ENCODE measurements at places on chromosomes 4 and X.

GRCh38 chr4:38752941-38753806 is 29.6 kb downstream of the TLR10 start:
- DNase-seq: no peak

GRCh38 chr4:104941661-104942062 is 205.0 kb upstream of the TET2 start:
- no peak for DNase-seq

DNA sequence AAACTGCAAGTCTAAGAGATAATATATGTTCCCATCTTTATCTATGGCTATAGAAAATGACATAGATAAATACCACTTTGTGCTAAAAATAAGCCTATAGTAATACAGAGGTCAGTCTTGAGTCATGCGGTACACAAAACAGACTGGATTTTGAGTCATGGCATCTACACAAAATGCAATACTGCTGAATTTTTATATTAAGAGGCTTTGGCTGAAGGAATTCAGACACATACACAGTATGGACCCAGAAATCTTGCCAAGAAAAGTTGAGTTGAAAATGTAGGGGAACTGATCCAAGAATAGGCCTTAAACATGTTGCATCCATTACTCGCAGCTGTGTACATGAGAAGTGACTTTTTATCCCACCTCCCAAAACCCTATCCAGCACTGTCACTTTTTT is 184.4 kb downstream of the TENM3 start:
- no peak for DNase-seq

GRCh38 chr4:31169846-31170245 is 449.7 kb downstream of the PCDH7 start:
- DNase-seq: no peak

- no peak for DNase-seq
Observed at GRCh38 chr4:146105464-146105863, 70.1 kb upstream of the LSM6 start.

- DNase-seq: no peak
Observed at GRCh38 chr4:125091-125771, 930 bp downstream of the ZNF718 start.

DNA sequence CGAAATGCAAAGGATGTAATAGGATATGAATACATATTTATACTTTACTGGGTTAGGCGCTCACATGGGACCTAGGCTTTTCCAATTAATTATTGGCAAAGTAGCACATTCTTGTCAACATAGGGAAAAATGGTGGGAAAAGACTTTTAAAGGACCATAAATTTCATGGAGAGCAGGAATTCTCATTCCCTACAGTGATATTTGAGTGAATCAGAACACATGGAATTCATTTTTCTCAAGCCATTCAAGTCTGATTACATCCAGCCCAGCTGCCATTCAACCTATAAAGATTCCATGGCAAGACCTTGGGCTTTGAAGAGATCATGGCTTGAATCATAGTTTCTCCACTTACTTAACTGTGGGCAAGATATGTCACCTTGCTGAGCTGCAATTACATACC is 150.4 kb downstream of the SOWAHB start:
- DNase-seq: no peak

GRCh38 chr4:114547340-114548134 is 51.1 kb upstream of the UGT8 start:
- no peak for DNase-seq

- DNase-seq: no peak
Observed at GRCh38 chr4:58515226-58515625, 1405.0 kb upstream of the IGFBP7 start.

GRCh38 chr4:76525751-76526150 is 90.7 kb downstream of the SHROOM3 start:
- DNase-seq: no peak

DNA sequence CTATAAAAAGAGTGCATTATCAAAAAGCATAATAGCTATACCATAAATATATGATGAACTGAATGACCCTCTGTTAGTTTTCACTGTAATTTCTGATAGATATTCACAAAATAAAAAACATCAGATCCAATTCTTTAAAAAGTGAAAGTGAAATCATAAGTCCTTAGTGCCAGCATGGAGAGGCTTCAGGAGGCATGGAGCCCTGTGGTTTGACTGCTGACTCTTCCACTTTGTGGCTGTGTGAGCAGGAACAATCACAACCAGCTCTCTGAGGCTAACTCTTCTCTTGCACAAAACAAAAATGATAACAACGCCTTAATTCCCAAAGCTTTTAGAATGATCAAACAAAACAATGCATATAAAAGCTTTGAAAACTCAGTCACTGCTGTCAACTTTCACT is 1143.9 kb downstream of the PDHA2 start:
- DNase-seq: no peak

DNA sequence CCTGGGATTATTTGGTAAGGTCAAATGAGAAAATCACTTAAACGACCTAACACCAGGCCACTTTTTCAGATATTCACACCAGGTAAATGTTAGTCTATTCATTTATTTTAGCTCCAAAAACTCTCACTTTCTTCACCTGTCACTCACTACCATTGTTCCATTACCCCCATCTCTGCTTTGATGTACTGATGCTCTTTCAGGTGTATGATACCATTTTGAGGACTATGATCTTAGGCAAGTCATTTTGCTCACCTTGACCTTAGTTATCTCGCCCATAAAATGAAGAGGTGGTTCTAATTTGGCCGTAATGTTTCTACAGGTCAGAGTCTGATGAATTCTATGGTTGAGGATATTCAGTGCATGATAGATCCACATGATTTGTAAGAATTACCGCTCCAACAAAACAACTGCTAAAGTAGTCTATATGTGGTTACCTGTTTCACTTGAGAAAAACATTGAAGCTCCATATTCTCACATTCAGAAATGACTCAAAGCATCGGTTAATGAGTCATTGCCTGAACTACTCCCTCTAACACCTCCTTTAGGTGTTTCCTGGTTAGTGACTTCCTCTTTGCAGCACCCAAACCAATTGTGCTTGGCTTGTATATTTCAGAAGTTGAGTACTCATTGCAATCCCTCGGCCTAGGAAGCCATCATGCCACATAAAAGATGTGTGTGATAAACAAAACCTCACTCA is 4.5 kb downstream of the DTHD1 start:
- peak; percentile 45 for DNase-seq

- no peak for DNase-seq
Observed at GRCh38 chr4:74653331-74654229, 140.7 kb downstream of the BTC start.

DNA sequence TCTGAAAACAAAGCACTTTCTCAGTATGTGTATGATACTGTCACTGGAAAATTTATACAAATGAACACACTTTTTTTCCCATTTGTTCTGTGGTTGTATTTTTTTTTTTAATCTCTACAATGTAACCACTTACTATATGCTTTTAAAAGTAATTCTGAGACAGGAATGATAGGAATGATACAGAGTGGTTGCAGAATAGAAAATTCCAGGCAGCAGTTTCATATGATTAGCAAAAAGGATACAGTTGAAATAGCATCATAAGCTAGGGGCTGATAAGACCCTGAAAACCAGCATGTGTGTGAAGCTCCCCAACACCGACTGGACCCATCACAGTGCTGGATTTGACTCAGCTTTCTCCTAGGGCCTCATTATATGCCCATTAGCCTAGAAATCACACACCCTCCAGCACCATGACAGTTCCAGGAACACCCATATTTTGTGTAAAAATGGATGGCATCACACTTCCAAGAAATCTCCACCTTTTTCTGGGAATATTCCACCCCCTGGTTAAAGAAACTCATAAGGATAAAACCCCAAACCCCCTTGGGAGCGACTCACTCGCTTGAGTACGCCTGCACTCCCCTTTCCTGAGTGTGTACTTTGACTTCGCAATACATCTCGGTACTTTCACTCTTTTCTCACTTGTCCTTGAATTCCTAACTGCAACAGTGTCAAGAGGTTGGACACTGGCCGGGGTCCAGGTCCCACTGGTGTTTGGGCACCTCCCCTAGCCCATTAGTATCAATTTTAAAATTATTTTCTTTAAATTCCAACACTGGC is 77.4 kb upstream of the AGA start:
- no peak for DNase-seq

- DNase-seq: no peak
Observed at GRCh38 chrX:133594156-133594555, 178.9 kb upstream of the GPC4 start.

- DNase-seq: no peak
Observed at GRCh38 chr4:109916027-109916409, 3.3 kb downstream of the EGF start.

DNA sequence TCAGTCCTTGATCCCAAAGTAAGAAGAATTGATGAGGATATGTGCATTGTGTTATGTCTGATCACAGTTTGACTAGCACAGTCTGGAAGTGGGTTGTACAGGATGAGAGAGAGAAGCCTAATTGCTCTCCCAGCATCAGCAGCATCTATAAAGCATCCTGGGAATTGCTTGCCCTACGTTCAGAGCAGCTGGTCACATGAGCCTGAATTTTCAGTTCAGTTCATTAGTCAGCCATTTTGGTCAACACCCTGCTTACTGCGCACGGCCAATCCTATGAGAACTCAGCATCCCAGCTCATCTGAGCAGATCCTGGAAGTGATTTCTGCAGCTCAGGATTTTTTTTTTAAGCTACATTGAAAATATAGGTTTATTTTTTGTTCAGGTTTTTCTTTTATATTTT is at the start of gene RUFY3:
TSS of gene RUFY3 (plus strand) at position 218 of the 400 bp plus-strand sequence. CDS start 610 bp downstream, outside the sequence.
- no peak for DNase-seq

DNA sequence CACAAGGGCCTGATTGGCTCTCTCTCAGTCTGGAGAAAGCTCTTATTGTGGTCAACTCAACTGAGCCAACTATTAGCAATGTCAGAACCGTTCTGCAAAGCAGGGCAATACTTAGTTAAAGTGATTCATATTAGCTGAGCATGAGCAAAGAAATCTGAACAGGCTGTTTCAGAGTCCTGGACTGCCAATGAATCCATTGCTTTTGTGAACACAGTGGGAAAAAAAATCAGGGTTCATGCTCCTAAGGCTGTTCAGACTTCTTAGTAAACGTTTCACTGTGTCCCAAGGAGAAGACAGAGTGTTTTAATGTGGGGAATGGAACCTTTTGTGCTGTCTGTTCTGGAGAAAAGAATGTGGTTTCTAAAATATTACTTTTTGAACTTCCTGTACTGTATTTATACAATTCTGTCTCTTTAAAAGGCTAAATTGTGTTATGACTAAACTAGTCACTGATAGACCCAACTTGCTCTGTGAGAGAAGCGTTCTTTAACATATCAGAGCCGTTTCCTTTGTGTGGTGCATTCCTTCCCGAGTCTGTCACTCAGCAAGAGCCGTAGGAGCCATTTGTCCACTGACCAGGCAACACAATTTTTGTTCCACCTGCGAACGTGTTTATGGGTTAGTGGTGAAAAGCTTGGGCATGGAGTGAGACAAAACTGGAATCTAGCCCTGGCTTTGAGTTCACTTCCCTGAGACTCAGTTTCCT is 366.1 kb downstream of the FBXO8 start:
- DNase-seq: no peak

- no peak for DNase-seq
Observed at GRCh38 chr4:44914748-44915147, 188.4 kb upstream of the GNPDA2 start.
